ENCODE measurements at places on chromosomes 13 and 19. TPM values are rescaled to one million over a fixed set of nuclear protein-coding genes. Genes with fewer than 3 reads are reported as not detected.

CYP4F8 gene
- not detected for total RNA-seq

PSG2 gene
- not detected for total RNA-seq

TARM1 gene
- not detected for total RNA-seq

DMWD gene
- 49.0 TPM for total RNA-seq

GPR12 gene
- not detected for total RNA-seq

APOE gene
- total RNA-seq = 196 TPM

DNA sequence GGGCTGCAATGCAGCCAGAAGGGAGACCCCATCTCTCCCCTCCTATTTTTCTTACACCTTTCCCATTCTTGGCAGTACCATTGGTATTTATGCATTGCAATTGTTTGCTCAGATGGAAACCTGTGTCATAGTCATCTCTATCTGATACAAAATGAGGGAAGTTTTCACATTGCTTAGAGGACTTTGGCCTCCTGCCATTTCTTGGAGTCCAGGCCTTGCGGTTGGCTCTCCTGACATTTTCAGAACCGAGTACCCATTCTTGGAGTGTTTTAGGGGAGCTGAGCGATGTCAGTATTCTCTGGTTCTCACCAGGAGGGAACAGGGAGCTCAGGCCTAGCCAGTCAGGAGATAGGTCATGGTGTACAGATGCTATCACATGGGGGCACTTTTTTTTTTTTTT, 1.5 kb downstream of the SIN3B start:
- DNase-seq = no peak

DNA sequence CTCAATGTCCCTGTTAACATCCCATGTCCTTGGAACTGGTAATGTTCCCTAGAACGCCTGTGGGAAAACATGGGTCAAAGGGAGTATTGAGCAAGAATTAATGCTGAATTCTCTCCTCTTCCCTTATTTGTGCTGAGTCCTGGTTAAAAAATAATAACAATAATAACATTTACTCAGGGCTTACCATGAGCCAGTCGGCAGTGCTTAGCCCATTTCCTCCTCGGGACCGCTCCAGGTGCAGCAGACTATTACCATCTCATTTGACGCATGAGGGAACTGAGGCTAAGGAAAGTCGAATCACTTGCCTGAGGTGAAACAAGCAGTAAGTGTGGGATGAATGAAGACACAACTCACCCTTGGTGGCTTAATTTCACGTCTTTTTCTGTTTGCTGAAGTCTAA, 33.6 kb upstream of the SLC15A1 start:
- DNase-seq = no peak

DNA sequence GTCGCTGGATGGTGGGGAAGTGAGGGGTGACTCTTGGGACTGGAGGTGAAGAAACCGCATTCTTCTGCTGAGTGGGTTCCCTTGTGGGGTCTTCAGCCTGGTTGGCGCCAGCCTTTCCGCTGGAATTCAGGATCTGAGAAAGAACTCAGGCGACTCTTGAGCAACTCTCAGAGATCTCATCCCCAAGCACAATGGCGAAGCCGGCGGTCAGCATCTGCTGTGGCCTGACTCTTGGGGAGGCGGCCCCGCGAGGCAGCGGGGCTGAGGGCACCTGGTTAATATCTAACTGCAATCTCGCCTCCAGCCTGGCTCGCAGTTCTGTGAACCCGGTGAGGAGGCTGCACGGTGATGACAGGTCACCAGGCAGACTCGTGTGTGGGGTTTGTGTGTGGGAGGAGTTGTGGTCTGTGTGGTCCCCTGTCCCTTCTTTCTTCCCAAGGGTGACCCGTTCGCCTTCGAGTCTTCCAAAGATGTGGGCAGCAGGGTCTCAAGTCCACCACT, 883 bp downstream of the ZNF441 start:
- DNase-seq = peak; percentile 54
